HL-60 (cell line): ENCODE measurements at places on chromosomes 5 and 9.
A peak's percentile ranks its signal among the peaks of the same experiment; 100 is the strongest.

DNA sequence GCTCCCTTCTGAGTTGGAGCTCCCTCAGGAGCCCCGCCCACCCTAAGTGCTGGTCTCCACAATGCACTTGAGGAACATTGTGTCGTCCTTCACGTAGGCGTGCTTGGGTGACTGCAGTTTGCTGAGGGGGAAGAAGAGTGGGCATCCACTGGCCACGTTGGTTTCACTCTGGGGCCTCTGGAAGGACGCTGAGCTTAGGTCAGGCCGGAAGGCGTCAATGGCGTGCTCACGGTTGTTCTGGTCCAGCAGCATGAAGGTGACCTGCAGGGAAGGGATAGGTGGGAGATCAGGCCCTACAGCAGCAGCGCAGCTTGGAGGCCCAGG lies 21.7 kb downstream of the TRAF1 start:
- no peak for DNase-seq

GRCh38 chr5:56070851-56071465 lies 76.2 kb upstream of the IL6ST start:
- no peak for DNase-seq

GRCh38 chr9:26243726-26244125 lies 565.5 kb upstream of the TUSC1 start:
- no peak for DNase-seq

- DNase-seq, result no peak
These were observed 88.3 kb downstream of the NNT start for GRCh38 chr5:43691275-43691674.

DNA sequence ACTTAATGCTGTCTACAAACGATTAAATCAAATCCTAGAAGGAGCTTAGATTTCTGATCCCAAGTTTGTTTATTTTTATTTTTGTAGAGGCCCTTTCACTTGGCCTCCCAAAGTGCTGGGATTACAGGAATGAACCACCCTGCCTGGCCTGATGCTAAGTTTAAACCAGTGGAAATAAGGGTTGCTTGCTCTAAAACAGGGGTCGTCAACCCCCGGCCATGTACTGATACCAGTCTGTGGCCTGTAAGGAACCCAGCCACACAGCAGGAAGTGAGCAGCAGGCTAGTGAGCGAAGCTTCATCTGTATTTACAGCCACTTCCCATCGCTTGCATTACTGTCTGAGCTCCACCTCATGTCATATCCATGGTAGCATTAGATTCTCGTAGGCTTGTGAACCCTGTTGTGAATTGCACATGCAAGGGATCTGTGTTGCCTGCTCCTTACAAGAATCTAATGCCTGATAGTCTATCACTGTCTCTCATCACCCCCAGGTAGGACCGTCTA lies 11.4 kb downstream of the TTC1 start:
- DNase-seq, result no peak

- peak; percentile 63 for DNase-seq
These were observed 1.4 kb downstream of the KIF20A start for GRCh38 chr5:138180183-138180782.

- no peak for DNase-seq
These were observed 173.0 kb upstream of the FBXL7 start for GRCh38 chr5:15326932-15327331.

DNA sequence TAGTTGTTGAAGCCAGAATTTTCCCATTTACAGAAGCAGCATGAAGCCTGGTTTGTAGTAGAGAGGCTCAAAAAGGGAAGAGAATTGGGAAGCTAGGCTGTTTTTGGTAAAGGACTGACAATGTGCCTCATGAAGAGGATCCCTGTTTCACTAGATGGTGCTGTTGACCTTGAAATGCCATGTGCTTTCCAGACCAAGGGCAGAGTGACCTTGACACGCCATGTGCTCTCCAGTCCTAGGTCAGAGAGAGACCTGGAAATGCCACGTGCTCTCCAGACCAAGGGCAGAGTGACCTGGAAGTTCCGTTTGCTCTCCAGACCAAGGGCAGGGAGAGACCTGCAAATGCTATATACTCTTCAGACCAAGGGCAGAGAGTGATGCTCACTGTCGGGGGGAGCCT lies 32.0 kb downstream of the UNC13B start:
- no peak for DNase-seq

DNA sequence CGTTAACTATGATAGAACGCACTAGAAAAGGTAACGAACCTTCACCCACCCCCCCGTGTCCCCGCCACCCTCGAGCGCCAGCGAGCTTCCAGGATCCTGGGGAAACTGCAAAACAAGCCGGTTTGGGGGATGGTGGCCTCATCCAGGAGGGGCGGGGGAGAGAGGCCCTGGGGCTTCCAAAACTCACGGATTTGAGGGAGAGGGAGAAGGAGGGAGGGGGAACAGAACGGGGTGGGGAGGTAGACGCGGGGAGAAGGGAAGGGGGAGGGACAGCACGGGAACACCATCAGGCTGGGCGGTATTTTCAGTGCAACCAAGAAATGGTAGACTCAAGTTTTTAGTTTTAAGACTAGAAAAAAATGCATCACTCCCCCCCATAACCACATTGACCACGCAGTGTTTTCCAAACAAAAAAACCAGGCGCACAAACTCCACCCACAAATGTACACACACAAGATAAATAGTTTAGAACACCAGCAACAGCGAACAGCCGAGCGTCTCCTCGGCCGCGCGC lies 1.4 kb downstream of the NRARP start:
- DNase-seq, result no peak

DNA sequence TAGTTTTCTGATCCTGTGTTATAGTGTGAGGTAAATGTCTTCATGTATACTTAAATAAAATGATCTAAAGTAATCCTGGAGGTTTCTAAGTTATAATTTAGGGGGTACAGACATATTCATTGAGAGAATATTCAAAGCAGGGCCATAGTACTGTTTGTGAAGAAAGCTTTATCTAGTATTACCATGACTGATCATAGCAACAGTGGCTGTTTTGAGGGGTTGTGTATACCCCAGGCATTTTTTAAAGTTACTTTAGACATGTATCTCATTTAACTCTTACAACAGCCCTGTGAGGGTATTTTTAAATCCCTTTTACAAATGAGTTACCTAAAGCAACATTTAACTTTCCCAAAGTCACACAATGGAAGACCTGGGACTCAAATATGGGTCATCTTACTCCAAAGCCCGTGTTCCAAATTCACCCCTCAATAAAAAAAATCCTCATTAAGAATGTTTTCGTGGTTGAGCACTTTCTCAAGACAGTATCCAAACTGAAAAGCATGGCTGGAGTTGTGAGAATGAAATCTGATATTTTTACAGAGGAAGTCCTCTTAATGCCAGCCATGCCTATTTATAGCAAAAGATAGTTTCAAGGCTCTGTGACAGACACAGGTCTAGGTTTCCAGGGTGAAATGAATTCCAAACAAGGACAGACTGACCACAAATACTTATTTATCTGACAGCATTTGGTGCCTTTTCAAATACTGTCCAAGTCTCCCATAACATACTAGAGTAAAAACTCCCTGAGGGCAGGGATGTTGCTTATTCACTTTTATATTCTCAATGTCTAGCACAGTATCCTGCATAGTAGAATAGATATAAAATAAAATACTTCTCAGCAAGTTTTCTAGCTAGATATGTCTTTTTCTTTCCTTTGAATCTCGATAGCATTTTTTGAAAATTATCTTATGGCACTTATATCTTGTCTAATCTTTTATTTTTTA lies 10.4 kb downstream of the STOM start:
- no peak for DNase-seq

DNA sequence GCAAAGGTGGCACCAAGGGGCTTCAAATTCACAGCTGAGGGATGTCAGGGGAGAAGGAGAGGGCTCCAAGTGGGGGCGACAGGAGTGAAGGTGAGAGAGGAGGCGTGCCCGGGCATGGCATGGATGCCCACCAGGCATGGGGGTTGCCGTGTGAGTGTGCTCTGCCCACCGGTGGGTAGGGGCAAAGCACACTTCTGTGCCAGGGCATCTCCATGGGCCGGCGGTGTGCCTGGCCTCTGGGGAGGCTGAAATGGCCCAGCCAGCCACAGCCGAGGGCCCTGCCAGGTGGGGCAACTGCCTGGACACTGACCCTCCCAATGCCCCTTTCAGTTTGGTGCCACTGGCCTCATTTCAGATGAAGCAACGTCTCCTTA lies 14.0 kb upstream of the RNU6ATAC start:
- no peak for DNase-seq

DNA sequence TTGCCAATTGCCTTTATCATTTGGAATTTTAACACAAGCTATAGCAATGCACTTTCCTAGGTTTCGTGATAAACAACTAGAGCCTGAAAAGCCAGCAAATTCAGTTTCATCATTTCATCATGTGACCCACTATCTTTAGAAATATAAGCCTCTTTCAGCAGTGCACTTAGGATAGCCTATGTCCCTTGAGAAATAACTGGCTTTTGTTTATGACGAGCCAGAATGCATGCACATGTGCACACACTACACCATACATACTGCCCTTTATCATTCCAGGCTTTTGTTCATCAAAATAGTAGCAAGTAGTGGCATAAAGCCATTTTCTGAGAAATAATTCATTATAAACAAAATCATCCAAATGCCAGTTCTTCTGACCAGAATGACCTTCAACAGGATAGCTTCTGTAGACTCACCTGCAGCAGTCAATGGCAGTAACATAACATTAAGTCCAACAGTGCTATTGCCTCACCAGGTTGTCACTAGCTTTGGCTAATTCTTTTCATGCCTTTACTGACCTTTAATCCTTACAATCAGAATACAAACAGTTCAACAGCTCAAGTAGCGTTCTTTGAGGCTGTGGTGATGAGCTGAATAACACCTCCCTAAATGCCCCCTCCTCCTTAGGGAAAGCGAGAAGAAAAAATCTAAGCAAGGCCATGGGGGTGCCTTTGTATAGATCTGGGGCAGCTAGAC lies 132.3 kb upstream of the SMARCA2 start:
- DNase-seq, result no peak

GRCh38 chr5:17678751-17679324 lies 44.6 kb downstream of the TAF11L14 start:
- no peak for DNase-seq

GRCh38 chr5:43121913-43122484 lies 1.3 kb downstream of the ZNF131 start:
- DNase-seq, result peak; percentile 10

DNA sequence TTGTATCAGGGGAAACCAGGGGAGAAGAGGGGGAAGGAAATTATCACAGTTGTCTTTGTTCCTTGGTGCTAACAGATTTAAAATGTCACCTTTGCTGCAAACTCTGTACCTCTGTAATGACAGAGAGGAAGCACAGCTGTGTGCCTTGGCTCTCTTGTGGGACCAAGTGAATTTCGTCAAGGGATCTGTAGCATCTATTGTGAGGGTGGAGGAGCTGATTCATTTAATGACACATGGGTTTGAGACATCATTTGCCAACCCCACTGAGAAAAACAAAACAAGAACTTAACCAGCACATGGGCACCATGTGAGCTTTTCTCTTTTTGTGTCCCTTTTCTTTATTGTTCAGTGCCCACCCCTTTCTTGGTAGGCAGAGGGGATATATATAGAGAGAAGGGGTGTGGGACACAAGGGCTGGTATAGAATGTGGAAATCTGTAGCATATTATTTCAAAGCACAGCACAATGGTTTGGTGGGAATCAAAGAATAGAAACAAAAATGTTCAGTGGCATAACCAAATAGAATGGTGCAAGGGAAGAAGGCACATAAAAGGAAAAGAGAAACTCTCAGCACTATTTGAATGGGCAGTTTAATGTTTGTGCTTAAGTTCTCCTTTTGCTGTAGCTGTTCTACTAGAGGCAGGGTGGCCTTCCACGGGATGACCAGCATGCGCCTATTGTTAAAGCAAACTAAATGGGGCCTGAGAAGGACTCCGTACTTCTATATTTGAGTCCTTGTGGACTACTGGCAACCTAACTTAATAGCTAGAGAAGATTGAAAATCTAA lies 63.3 kb downstream of the LIX1 start:
- DNase-seq, result no peak

- no peak for DNase-seq
These were observed 2.8 kb downstream of the RORB start for GRCh38 chr9:74499770-74500583.

DNA sequence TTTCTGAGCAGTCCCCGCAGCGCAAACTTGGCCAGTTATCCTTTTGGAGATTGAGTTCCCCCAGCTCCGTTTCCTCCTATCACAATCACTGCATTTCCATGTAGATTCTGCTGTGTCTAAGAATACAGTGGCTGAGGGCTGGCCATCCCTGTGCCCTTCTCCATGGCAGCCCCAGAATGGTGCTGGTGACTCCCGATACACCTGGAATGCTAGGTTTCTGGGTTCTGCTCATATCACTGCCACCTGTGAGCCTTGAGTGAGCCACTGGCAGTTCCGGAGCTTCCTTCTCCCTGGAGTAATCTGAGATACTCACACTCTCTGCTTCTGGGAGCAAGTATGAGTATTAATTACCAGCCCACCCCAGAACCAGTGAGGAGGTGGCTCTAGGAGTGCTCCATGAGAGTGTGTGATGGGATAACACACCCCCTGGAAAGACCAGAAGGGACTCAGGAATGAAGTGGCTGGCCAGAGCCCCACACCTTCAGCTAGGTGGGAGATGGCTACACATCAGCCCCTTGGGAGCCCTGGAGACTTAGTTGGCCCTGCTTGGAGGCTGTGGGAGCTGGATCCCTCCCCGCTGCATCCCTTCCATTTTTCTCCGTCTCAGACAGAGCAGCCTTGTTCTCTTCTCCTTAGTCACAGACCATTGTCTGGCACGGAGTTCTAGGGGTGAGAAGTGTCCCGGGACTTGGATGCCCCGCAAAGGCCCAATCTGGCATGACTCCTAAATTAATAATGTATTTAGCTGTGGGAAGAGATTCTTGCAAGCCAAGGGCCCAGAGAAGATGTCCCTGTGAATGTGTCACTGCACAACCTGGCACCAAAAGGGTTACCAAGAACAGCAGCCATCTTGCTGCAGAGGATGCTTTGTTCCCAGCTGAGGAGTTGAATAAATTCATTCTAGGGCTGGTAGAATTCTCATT lies 4.9 kb downstream of the PCDHGC5 start:
- DNase-seq, result no peak

DNA sequence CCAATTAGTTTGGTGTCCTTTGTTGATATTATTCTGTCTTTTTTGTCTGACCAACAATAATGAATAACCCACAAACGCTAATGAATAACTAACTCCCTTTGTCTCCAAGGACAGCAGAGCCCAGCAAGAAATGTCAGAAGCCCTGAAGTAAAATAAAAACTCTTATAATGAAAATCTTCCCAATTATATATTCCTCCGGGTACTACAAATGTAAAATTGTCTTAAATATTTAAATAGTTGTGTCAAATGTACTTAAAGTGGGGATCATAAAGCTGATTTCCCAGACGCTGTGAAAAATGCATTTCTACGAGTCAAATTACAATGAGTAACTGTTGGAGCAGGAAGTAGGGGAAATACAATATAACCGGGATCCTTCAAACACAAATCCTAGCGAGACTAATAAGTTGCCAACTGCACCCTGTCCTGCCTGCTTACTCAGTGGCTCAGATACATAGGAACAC lies 22.3 kb downstream of the GLIS3 start:
- DNase-seq, result no peak
